ENCODE measurements at places on chromosomes 11 and 22.
A peak's percentile ranks its signal among the peaks of the same experiment; 100 is the strongest.

GRCh38 chr11:126465573-126466188, 110.2 kb downstream of the ST3GAL4 start:
- DNase-seq: no peak

GRCh38 chr11:68200639-68201038, 12.5 kb downstream of the KMT5B start:
- no peak for DNase-seq

DNA sequence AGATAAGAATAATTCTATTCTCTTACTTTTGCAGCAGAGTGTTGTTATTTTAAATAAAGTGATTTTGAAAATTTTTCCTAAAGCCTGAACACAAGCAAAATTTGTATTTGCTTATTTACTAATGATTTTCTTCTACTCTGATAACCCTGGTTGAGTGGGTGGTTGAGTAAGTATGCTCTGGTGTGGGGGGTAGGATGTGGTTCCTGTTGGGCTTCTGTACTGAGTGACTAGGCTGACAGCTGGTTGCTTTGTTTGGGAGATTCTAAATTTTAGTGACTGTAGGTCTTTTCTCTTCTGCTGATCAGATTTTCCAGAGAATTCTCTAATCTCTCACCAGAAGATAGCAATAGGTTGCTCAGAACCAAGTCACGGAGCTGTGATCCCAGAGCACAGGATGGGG, 61.6 kb downstream of the METTL15 start:
- no peak for DNase-seq

DNA sequence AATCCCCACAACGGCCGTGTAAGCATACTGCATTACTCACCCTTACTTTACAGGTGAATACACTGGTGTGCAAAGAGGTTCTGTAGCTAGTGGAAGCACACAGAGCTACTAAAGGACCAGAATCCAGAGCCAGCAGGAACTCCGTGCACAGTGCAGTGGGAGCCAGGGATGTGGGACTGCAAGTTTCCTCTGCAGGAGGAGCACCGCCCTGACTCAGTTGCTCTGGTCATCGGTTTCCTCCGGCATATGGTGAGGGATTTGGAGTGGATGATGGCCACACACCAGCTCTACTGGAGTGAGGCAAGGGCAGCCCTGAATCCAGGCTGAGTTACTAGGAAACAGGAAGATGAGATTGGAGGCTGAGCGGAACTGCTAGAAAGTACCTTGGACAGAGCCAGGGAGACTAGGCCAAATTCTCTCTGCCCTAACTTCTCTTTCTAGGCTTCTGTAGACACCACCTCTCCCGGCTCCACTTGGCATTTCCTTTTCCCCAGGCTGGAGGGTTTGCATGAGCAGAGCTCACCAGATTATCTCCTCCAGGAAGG, 18.2 kb upstream of the C22orf42 start:
- no peak for DNase-seq

DNA sequence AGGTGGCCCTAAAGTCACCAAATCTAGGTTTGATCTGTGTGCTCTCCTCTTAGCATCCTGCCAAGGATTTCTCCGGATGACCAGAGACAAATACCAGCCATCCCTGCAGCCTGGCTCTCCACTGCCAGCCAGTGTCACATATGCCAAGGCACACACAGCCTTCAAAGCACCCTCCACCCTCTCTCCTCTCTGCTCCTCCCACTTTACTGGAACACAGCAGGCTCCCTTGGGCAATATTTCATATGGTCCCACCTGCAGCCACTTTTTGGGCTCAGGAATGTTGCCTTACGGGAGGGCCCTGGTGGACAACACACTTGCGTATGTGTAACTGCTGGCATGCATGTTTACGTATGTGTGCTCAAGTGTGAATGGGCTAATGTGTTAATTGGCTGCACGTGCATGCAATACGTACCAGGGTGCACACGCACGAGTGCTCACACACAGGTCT, 183.9 kb downstream of the CEP164 start:
- DNase-seq: no peak

GRCh38 chr11:125062218-125062930, 731 bp upstream of the SLC37A2 start:
- no peak for DNase-seq

DNA sequence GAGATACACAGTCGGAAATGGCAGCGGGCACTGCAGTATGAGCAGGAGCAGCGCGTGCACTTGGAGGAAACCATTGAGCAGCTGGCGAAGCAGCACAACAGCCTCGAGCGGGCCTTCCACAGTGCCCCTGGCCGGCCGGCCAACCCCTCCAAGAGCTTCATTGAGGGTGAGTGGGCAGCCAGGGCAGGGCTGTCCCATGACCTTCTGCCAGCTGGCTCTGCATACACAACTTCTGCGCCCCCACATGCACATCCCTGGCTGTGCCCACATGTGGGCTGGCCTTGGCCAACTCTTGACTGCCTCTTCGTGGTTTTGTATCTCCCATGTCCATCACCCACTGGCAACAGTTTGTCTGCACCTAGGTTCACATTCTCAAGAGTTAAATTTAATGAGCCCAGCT, 81.1 kb downstream of the MORC2 start:
- no peak for DNase-seq

DNA sequence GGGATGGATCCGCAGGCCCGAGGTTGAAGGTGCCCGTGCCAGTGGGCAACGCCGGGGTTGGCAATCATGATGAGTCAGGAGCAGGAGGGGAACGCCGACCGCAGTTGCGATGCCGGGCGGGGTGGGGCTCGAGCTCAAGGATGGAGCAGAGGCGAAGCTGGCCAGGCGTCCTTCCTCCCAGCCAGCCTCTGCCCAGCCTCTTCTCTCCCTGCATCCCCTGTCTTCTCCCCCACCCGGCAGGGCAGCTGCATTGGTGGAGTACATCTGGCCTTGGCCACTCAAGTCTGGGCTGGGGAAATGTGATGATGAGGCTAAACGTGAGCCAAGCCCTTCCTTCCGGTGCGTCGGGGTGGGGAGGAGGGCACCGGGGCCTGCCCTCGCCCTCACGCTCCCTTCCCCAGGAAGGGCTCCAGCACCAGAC, 3.9 kb downstream of the IFITM10 start:
- no peak for DNase-seq

- DNase-seq: no peak
Measured at GRCh38 chr11:16392616-16393015, 36.3 kb upstream of the SOX6 start.

DNA sequence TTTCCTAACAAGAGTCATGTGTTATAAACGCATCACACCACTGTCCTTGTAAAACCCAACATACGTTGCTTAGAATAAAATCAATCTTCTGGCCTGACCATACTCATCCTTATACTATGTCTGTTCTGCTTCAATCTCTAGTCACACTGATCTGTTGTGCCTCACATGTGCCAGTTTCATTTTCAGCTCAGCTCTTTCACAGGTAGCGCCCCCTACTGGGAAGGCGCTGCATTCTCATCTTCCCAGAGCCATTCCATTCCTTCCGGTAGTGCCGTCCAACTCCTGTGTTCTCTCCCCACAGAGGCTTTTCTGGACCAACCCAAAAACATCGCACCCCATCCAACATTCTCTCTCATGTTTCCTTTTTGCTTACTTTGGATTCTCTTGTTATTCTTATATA, 22.2 kb downstream of the CASP5 start:
- peak; percentile 28 for DNase-seq

Data from stimulated activated CD4-positive, alpha-beta T cell treated with anti-CD3 and anti-CD28 coated beads, TNF-alpha, amount 100 ng/mL, for 24 hours (primary cell).